ENCODE measurements at places on chromosomes 12 and 14. TPM values are rescaled to one million over a fixed set of nuclear protein-coding genes. Genes with fewer than 3 reads are reported as not detected.

The BATF gene
- total RNA-seq: not detected

The AJUBA gene
- 36.7 TPM for total RNA-seq

The KLRC3 gene
- total RNA-seq: 0.24 TPM

The CCT2 gene
- total RNA-seq: 351 TPM

The CEBPE gene
- total RNA-seq: not detected

The ANO2 gene
- 0.14 TPM for total RNA-seq

Data from A549 treated with dexamethasone at 1 μM for 4 hours (cell line).